ENCODE measurements at places on chromosomes 4 and X.

- DNase-seq = no peak
These were observed 31.2 kb downstream of the LGI2 start for GRCh38 chr4:24999392-25000089.

DNA sequence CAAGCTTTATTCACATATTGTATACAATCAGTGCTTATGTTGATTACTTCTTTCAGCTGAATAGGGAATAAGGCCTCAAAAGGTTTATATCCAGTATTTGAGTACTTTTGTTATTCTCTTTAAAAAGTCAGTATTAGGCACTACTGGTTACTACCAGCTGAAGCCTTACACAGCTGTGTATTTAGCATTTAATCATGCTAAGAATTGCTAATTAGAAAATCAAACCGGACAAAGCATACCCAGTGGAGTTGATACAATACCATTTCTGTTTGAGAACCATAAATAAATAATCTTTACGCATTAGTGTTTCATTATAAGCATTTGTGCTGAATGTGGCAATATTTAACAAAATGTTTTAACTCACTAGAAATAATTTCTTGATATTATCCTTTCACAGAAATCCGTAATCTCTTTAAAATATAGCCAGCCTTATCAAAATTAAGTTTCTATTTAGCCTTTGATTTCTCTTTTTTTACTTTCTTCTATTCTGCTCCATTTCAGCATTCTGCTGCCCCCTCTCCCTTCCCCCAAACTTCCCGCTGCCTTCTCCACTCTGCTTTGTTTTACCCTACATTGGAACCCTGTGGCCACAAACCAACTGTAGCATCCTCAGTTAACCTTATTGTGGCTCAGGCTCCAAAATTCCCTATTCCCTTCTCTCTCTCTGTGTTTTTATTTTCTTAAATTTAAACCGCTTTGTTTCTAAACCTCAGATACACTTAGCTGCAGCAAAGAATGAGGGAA, 37.8 kb downstream of the UGT8 start:
- no peak for DNase-seq

- no peak for DNase-seq
These were observed 37.1 kb downstream of the CPE start for GRCh38 chr4:165415910-165416309.

DNA sequence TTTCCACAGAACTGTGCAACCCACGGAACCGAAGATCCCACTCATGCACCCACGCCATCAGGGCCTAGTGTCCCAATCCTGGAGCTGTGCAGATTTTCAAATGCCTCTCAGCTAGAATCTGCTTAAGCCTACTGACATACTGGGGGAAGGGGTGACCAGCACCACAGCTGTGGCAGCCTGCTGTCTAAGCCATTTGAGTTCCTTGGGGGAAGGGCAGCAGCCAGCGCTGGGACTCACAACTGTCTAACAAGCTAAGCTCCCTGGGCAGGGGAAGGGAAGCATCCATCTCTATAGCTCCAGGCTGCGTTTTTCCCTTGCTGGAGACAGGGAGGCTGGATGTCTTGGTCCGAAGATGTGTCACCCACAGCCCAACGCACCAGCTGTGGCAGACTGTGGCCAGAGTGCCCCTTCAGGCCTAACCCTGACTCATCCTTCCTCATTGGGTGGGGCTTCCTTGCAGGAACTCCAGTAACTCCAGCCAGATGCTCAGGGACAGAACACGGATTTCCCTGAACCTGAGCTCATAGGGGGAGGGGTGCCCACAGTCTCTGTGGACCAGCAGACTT, 194.8 kb downstream of the CHRDL1 start:
- no peak for DNase-seq

- no peak for DNase-seq
These were observed 71.5 kb downstream of the PPP4R3C start for GRCh38 chrX:27391623-27392022.

DNA sequence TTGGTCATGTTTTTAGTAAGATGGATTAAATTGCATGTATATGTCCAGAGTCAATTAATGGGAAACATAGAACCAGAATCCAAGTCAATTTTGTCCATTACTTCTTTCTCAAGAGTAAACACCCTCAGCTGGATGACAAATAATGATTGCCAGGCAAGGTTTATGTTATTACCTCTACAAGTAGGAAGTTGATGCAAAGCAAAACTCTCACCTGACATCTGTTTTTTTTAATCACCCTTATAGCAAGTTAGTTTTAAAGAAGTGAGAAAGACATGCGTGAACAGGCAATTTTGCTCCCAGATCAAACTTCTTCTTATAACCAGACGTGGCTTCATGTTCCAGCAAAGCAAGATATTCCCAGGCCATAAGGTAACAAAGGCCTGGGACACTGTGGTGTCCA, 348.5 kb upstream of the FTHL17 start:
- DNase-seq = no peak

GRCh38 chr4:100632163-100632562, 114.3 kb upstream of the EMCN start:
- DNase-seq = no peak

- no peak for DNase-seq
These were observed 2.2 kb upstream of the NKX1-1 start for GRCh38 chr4:1408418-1408817.

GRCh38 chr4:22962295-22962694, 269.6 kb downstream of the GBA3 start:
- no peak for DNase-seq

GRCh38 chr4:143383005-143383574, 46.4 kb downstream of the GAB1 start:
- DNase-seq = no peak

- DNase-seq = no peak
These were observed 235.1 kb upstream of the CPEB2 start for GRCh38 chr4:14767142-14767541.

- DNase-seq = no peak
These were observed 92.7 kb downstream of the CBLL2 start for GRCh38 chrX:22365460-22365859.

DNA sequence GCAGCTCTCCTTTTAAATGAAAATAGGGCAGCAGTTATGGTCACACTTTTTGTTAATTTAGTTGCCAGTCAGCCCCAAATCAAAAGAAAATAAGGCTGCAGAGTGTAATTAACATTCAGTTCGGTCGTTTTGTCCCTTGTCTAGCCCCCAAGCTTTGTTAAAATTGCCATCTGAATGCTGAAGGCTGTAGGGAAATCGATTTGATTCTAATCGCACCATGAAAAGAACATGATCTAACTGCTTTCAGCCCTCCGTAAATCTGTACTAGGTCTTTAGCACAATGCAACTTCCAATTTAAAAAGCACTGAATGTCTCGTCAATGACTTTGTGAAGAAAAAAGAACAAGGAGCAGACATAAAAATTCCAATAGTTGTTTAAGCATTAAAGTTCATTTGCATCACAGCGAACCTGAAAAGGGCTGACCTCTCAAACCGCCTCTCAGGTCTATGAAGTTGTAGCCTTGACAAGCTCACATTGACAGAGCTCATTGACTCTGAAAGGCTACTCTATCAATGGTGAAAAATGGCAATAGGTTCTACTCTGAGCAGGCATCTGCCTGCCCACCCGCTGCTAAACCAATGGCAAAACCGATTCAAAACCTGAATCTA, 48.9 kb downstream of the CHIC2 start:
- no peak for DNase-seq

DNA sequence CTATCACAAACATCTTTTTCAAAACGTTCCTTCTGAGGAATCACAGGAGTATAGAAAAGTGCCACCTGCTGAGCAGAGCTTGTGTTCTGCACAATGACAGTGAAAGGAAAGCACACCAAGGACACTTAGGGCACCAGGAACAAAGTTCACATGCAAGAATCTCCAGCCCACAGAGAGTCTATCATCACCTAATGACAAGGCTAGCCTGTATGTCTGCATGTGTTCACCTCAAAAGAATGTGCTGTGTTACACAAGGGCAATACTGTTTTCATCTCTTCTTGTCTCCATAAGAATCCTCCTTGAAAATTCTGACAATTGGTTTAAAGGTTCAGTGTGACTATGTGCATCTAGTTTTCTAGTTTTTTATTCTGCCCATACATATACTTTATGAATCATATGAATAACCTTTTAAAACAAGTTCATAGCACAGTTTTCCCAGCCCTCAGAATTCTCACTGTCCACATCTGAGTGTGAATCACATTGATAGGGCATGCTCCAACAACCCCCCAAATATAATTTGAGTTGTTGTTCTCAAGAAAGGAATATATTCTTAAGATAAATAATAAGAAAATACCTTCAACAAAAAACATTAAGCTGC, 118.0 kb downstream of the PWWP3B start:
- no peak for DNase-seq

DNA sequence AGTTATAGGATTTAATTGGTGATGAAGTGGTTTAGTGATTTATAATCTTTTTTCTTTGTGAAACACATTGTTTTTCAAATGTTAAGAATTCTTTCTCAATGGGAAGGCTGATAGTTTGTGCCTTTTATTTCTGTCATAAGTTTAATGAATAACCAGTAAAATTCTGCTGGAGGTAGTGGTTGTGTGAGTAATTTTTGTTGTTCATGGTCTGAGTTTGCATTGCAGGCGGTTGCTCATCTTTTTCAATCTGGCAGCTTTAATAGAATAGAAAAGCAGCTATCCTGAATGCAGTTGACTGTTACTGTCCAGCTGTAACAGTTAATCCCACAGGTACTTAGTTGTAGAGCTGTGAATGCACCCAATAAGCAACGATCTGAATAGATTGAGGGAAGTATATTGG, 215.6 kb upstream of the AFF2 start:
- DNase-seq = no peak

- no peak for DNase-seq
These were observed 19.5 kb downstream of the MID1IP1 start for GRCh38 chrX:38820751-38821150.

DNA sequence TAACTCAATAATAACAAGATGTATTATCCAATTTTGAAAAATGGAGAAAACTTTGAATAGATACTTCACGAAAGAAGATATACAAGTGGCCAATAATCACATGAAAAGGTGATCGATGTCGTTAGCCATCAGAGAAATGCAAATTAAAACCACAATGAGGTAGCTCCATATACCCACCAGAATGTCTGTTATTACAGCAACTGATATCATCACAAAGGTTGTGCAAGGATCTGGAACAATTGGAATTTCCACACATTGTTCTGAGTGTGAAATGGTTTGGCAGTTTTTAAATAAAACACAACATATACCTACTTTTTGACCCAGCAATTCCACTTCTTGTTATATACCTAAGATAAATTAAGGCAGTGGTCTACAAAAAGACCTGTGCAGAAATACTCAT, 71.7 kb downstream of the IRS4 start:
- no peak for DNase-seq

DNA sequence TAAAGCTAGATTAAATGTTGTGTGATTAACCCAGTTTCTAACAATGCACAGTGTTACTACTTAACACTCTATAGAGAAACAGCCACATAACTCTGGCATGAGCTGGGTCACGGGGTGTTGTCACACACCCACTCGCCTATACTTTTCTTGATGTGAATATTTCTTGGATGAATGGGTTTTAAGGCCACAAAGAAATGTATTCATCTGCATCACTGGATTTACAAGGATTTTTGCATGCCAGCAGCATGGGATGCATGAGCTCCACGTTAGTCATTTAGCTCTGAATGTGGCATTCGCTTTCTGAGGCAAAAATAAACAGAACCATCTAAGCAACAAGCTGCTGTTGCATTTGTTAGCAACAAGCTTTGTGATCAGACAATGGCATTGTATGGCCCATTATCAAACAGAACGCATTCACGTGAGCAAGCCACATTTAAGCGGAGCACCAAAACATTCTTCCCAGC, 89.7 kb downstream of the LRP2BP start:
- DNase-seq = no peak

DNA sequence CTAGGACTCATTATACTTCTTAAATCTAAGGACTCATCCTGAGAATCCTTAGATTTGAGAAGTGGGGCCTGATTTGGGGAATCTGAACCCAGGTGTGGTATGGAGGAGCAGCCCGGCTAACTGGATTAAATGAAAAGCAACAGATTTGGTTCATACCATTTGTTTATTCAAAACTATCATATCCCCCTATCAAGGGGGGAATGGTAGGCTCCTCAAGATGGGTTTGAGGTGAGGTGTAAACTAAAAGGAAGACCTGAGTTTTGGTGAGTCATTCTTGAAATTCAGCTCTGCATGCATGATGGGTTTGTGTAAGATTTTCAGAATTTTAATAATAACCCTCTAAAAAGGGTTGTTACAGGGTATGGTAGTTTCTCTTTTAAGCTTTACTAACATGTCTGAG, 53.4 kb downstream of the CASP6 start:
- DNase-seq = no peak

DNA sequence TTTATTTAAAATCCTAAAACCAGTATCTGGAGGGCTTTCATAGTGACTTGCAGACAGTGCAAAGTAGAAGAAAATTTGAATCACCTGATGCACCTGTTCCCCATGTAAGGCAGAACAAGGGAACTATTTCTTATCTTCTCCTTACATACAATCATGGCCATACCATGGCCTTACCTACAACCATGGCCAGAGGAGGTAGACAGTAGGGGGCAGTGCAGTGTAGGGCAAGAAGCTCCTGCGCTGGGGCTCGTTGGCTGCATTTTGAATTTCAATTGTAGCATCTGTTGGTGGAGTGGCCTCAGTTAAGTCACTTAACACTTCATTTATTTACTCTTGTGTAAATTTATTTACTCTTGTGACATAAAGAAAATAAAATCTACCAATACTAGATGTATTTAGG, 33.0 kb downstream of the GALNTL6 start:
- DNase-seq = no peak

GRCh38 chrX:137194164-137194563, 160.4 kb upstream of the GPR101 start:
- no peak for DNase-seq

DNA sequence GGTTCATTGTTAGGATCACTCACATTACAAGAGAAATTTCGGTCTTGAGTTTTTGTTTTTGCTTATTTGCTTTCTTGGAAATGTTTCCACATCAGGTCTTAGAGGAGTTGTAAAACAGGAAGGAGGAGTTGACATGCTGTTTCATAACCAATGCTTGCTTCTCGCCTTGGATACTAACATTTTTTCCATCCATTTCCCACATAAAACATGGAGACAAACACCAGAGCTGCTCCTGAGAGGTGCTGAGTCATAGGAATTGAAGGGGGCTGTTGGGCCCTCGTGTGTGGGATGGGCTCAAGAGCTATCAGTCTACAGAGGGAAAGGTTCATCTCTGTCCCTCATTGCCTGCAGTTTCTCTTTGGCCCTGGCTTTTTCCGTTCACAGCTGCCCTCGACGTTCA, 29.9 kb downstream of the TBL1X start:
- no peak for DNase-seq

GRCh38 chrX:112841114-112841819, 636 bp upstream of the AMOT start:
- peak; percentile 26 for DNase-seq

DNA sequence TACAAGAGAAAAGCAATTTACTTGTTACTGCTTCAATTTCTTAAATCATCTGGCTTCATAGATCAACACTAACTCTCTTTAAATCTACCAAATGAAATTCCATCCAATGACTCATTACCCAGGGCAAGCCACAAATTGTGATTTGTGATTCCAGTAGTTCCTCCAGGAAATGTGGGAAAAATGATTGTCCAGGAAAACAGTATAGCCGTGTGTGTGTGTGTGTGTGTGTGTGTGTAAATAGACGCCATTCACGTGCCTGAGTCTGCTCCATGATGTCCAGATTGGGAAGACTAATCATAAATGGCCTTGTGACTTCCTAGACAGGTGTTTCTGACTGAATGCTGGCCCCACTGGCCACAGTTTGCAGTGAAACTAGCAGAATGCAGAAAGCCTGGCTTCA, 121.3 kb downstream of the HS6ST2 start:
- DNase-seq = no peak

- no peak for DNase-seq
These were observed 7.7 kb downstream of the P2RY8 start for GRCh38 chrX:1529328-1529727.

- no peak for DNase-seq
These were observed 274.5 kb downstream of the SLC7A11 start for GRCh38 chr4:137967480-137968190.
